ENCODE measurements at places on chromosomes 4 and X.

DNA sequence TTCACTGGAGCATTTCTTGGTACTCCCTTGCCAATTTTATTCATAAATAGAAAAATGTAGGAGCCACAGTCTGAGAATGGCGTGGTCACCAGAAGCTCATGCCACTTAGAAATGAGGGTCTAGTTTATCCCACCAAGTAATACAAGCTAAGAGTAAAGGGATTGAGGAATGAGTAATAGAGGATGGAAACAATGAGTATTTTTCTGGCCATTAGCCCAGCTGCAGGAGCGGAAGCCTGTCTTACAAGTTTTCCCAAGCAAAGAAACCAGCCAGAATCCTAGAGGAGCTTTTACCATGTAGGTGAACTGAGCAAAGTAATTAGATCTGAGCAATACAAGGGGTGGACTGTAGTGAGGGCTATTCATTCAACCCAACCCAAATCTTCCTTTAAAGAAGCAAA is 160.7 kb upstream of the NPY2R start:
- DNase-seq: no peak

DNA sequence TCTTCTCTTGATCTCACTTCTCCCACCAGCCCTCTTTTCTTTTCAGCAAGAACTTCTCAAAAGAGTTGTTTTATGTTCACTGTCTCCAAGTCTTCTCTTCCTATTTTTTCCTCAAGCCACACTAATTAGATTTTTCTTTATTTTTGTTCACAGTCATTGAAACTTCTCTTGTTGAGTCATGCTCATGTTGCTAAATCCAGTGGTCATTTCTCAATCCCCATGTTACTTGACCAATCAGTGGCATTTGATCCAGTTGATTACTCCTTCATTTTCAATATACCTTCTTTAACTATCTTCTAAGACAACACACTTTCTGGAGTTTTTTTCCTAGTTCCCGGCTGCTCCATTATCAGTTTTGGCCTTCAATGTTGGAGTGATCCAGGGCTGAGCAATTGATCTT is 103.1 kb upstream of the LSM6 start:
- no peak for DNase-seq

- DNase-seq: no peak
These were observed 41.8 kb upstream of the RLIM start for GRCh38 chrX:74656079-74656745.

DNA sequence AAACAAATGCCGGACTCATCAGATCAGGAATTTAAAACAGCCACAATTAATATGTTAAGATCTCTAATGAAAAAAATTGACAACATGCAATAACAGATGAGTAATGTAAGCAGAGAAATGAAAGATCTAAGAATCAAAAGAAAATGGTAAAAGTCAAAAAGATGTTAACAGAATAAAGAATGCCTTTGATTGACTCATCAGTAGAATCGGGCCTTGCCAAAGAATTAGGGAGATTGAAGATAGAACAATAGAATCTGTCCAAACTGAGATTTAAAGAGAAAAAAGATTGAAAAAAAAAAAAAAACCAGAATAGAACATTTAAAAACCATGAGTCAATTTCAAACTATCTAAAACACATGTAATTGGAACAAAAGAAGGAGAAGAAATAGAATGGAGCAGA is 25.9 kb upstream of the GUCY1A1 start:
- no peak for DNase-seq

- peak; percentile 8 for DNase-seq
These were observed 25.7 kb downstream of the USP53 start for GRCh38 chr4:119238068-119238722.

DNA sequence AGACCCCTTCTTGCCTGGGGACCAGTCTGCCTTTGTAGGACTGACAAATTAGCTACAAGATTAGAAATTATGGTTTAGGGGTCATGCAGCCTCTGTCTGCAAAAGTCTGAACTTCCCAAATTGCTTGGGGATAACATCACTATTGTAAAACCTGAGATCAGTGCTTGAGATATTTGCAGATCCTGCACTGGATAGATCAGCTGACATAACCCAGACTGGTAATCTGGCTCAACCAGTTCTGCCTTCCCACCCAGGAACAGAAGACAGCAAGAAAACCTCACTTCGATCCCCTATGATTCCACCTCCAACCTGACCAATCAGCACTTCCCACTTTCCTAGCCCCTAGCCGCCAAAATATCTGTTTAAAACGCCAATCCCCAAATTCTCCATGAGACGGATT is 202.8 kb upstream of the DIAPH2 start:
- peak; percentile 65 for DNase-seq

GRCh38 chrX:107849747-107850421 is 24.2 kb downstream of the MID2 start:
- no peak for DNase-seq

- peak; percentile 38 for DNase-seq
These were observed 45.6 kb downstream of the OCRL start for GRCh38 chrX:129585691-129586090.

- no peak for DNase-seq
These were observed 92.5 kb upstream of the TEX13D start for GRCh38 chrX:124239911-124240310.

GRCh38 chrX:74505437-74505836 is 84.1 kb downstream of the SLC16A2 start:
- no peak for DNase-seq

DNA sequence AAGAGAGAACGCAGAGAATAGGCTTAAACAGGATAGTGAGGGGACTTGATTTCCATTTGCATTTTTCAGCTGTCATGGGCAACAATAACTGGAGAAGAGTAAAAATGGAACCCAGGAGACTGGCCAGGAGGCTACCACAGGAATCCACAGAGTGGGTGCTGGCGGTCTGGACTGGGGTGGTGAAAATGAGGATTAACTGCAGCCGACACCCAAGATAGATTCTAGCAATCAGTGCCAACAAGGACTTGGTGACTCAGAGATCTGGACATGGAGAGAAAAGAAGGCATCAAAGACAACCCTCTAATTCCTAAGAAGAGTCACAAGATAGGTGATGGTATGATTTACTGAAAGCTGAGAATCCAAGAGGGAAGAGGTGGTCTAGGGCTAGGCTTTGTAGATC is 102.8 kb downstream of the ATP8A1 start:
- DNase-seq: no peak

- DNase-seq: no peak
These were observed 2.6 kb upstream of the DTHD1 start for GRCh38 chr4:36278789-36279188.

GRCh38 chr4:7610022-7610670 is 175.4 kb upstream of the PSAPL1 start:
- DNase-seq: no peak

DNA sequence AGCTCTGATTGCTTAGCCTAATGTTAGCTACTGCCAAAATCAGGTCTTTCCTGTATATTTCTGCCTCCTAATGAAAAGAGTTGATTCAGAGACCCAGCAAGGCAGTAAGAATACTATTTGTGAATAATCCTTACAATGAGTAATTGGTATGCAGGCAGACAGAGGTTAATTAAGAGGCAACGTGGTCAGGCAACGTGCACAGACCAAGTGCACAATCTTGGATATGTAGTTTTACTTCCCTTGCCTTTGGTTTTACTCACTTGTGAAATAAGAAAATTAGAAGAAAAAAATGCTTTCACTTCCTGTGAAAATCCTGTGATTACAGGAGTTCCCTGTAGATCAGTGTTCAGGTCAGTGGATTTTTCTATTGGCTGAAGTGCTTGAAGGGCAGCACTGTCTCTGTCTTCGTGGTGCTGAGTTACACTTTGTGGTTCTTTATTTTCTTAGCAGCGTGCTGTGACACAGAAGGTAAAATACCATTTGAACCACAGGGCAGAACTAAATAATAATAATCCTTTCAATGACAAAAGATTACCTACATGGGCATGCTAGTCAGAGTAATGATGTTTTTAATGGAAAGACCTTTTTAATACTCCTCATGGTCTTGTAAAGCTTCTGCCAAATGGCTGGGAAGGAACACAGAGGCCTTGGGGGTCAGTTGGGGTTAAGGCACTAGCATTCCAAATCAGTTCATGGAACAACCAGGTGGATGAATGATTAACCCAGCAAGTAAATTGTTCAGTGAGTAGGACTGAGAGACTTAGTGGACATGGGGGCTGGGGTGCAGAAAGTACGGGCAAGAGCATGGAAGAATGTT is 430.9 kb downstream of the MAPK10 start:
- DNase-seq: peak; percentile 17

- peak; percentile 89 for DNase-seq
These were observed 74.7 kb downstream of the PAQR3 start for GRCh38 chr4:78864405-78865024.

GRCh38 chrX:48794340-48794910 is 7.4 kb upstream of the HDAC6 start:
- peak; percentile 1 for DNase-seq

- DNase-seq: no peak
These were observed 130.5 kb upstream of the APOOL start for GRCh38 chrX:84873176-84873575.

DNA sequence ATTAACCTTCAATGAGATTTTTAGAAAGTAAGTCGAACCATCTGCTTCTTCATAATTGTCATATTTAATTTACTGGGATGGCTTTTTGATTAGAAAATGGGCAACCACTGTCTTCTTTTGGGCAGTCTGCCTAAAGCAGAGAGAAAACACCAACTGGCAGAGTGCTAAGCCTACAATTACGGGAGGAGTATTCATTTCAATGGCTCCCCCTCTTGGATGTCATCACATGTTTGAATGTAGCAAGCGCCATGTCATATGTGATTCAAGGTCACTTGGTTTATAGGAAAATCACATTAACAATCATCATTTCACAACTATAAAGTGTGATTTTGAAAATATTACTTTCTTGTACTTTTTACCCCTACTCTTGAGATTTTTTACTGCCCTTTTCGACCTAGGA is 261.9 kb downstream of the FRMPD4 start:
- no peak for DNase-seq

- no peak for DNase-seq
These were observed 17.0 kb downstream of the MRFAP1 start for GRCh38 chr4:6657242-6658208.

GRCh38 chr4:103152381-103152780 is 45.8 kb downstream of the CENPE start:
- no peak for DNase-seq

- no peak for DNase-seq
These were observed 189.0 kb upstream of the TTC29 start for GRCh38 chr4:147134536-147135210.

DNA sequence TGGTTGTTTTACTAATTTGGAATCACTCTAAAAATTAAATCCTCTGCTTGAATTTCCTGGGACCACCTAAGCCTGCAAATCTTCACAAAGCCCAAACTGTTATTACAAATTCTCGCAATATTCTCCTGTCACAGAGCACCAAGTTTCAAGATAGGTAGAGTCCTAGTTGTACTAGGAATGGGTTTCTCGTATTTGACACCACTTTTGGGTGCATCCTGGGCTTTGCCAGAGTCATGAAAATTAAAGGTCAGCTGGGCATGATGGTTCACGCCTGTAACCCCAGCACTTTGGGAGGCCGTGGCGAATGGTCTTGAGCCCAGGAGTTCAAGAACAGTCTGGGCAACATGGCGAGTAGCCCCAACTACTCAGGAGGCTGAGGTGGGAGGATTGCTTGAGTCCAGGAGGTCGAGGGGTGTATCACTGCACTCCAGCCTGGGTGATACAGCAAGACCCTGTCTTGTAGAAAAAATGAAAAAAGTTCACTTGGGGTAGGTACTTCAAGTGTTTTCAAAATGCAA is 30.6 kb upstream of the MANBA start:
- no peak for DNase-seq

- peak; percentile 2 for DNase-seq
These were observed 724 bp downstream of the THOC2 start for GRCh38 chrX:123731987-123732669.

DNA sequence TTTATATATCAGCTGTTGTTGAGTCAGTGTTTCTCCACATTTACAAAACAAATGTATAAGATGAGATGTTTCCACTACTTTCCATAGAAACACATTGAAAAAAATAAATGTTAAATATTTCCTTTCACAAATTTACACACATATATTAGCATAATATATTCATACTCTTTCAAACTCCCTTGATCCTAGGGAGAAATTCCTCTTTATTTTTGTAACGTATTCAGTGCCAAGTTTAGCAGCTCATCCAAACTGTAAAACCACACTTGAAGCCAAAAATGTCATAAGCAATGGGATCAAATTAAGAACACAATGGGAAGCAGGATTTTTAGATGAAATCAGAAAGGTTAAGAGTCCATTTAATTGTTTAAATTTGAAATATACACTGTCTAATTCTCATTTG is 381.1 kb upstream of the MAD2L1 start:
- no peak for DNase-seq

- peak; percentile 19 for DNase-seq
These were observed 744 bp downstream of the NPY5R start for GRCh38 chr4:163344147-163345125.

GRCh38 chr4:42781315-42781714 is 111.2 kb upstream of the GRXCR1 start:
- DNase-seq: no peak

GRCh38 chrX:17831255-17831654 is 29.8 kb downstream of the RAI2 start:
- no peak for DNase-seq

DNA sequence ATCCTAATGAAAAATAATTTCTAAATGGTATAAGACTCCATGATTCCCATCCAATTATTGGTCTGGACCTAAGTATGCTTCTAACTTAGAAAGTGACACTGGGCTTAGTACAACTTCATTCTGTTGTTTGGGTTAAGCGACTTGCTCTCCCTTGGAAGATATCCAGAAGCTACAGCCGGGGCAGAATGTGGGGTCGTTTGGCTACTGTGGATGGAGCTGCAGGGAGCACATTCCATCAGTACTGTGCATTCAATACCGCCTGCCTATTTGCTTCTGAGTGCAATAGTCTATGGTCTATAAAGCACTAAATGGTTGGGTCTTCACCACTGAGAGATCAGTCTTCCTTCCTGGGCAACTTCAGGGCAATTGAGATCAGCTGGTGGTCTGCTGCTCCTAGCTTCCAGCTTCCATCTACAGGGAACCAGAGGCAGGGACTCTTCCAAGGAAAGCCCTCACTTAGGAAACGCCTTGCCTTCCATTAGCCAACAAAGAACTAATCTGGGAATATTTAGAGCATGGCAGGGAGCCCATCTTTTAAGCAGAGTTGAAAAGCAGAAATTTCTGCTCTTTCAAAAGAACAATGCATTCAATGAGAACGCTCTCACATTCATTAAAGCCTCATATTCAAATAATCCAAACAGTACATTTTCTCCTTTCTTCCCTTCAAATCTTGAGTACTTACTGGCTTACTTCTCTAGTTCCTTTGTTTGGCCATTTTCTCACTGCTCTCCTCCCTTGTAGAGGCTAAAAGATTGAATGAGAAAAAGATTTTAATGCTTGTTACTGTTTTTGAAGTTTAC is 1049.9 kb upstream of the TENM3 start:
- no peak for DNase-seq

GRCh38 chr4:46839128-46839527 is 69.9 kb downstream of the COX7B2 start:
- DNase-seq: no peak

DNA sequence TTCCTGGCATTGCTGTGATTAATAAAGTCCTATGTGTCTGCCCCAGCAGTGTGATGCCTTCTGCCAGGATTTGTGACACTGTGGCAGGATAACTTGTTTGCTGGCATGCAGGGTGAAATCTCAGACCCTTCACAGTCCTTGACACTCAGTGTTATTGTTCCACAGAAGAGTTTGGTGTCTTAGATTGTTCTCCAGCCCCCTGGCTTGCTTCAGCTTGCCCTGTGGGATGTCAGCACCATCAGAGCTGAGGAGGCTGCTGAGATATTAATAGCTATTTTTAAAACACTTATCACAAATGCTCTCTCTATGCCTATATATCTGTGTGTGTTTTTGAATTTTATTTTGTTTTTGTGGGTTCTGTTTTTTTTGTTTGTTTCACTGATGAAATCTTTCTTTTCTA is 136.9 kb downstream of the TSPAN5 start:
- DNase-seq: no peak
